ENCODE measurements at places on chromosomes 5 and 9. TPM values are rescaled to one million over a fixed set of nuclear protein-coding genes. Genes with fewer than 3 reads are reported as not detected.

DNA sequence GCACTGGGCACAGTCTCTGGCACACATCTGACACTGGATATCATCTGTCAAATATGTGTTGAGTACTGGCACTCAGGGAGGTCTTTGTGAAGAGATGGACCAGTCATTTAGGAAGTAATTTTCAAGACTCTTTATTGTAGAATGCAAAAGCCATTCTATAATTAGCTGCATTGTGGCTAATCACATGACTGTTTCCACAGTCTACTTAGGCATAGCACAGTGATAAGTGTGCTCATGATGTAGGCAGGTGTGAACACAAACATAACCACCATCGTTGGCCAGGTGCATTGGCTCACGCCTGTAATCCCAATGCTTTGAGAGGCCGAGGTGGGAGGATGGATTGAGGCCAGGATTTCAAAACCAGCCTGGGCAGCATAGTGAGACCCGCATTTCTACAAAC lies 62.2 kb downstream of the CFAP77 start:
- DNase-seq, result no peak

DNA sequence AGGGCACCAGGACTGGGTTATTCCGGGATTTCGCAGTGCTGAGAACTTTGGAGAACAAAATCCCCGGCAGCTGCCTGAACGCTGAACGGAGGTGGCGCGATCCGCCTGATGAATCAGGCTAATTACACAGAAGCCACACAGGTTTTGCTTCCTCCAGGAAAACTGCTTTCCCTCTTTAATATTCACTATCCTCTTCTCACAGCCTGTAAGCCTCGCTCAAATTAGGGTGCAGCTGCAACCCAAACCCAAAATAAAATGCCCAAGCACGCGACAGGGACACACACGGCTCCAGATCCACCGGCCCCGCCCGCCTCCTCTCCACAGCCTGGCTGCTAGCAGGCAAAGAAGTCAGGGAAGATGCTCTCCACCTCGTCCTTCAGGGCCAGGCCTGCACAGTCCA lies 6.0 kb downstream of the SOHLH1 start:
- DNase-seq, result no peak

GRCh38 chr5:61263072-61263471 lies 69.0 kb upstream of the ZSWIM6 start:
- no peak for DNase-seq

DNA sequence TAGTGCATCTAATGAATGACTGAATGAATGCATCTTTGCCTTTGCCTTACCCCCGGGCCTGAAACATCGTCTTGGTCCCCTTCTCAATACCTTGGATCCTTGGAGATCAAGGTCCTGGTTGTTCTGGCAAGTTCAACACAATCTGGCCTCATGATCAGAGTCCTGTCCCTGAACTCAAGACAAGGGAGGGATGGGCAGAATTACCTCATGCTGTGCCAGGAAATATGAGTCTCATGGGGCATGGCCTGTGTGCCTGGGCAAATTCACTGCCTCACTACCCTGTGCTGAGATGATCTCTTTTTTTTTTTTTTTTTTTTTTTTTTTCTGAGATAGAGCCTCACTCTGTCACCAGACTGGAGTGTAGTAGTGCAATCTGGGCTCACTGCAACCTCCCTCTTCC lies 630 bp upstream of the BTNL3 start:
- DNase-seq, result no peak

The LCN1 gene
- not detected for polyA plus RNA-seq

Measured in ovary (tissue), 10 donors.